ENCODE measurements at places on chromosomes 4 and X.

DNA sequence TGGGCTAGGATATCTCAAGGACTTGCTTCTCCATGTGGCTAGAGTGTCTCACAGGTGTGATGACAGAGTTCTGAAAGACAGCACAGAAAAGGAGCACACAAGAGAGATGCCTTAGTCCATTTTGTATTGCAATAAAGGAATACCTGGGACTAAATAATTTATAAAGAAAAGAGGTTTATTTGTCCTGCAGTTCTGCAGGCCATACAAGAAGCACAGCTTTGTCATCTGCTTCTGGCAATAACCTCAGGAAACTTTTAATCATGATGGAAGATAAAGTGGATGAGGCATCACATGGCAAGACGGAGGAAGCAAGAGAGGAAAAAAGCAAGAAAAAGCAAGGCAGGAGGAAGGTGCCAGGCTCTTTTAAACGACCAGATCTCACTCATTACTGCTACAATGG is 126.9 kb downstream of the ADAMTS3 start:
- DNase-seq: no peak

DNA sequence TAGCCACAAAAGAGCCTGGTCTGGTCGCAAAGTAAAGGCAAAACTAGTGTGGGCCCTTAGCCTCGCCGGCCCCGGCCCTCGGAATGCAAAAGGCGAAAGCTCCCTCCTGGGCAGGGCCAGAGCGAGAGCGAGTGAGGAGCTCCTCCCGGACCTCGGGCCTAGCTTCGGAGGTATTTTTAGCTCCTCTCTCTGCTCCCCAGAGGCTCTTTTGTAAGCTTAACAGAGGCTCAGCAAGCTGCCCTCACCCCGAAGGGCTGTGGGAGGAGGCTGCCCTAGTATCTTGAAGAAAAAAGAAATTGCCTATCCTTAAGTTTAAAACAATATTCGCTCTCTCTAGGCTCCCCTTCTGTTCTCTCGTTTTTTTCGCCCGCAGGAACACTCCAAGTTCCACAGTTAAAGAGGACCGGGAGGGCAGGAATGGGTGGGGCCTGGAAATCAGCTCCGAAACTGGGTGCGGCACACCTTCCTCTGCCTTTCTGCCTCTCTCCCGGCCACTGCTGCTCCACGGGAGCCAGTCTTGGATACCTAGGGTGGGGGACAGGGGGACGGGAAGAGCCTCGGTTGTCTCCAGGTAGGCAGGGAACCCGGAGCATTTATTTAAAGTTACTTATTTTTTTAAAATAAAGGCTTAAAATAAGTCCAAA is 12.1 kb downstream of the HAND2 start:
- DNase-seq: no peak

DNA sequence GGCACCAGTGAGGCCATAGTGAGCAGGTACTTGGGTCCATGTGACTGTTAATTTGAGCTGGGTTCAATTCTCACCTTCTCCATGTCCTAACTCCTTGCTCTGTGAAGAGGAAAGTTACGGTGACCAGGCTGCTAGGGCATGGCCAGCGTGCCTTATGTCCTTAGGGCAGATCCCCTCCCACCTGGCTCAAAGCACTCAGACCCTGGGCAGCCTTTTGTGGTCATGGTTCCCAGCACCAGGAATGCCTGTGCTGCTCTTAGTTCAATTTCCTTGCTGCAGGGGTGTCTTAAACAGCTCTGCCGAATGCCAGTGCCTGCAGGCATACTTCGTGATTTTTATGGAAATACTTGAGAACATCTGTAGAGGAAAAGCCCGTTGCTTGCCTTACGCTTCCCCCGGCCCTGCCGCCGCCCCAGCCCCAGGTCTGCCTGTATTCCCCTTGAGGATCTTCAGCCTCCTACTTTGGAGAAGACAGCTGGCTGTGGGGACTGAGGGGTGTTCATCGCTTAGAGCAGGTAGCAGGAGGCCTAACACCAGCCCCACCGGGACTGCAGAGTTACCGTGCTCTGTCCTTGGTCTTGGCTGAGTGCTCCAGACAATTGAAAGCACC is 3.1 kb upstream of the CDK16 start:
- DNase-seq: no peak

DNA sequence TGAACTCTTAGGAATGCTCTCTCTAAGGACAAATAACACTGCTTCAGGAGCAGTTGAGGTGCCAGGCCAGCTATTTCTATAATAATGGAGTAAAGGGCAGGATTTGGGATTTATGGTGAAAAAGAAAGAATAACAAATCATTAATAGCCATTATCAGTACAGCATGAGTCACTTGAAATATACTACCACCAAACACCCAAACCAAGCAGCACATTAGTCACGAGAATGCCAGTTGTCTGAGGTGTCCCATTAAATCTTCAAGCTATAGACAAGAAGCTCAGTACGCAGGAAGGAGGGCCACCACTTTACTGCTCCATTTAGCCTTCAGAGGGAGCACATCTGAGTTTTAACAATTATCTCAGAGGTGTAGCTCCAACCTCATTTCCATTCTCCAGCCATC is 106.8 kb upstream of the MAGEA10 start:
- no peak for DNase-seq

GRCh38 chr4:12911750-12912358 is 572.3 kb downstream of the RAB28 start:
- DNase-seq: no peak

GRCh38 chrX:18890049-18890381 is 93.9 kb downstream of the PHKA2 start:
- DNase-seq: no peak

DNA sequence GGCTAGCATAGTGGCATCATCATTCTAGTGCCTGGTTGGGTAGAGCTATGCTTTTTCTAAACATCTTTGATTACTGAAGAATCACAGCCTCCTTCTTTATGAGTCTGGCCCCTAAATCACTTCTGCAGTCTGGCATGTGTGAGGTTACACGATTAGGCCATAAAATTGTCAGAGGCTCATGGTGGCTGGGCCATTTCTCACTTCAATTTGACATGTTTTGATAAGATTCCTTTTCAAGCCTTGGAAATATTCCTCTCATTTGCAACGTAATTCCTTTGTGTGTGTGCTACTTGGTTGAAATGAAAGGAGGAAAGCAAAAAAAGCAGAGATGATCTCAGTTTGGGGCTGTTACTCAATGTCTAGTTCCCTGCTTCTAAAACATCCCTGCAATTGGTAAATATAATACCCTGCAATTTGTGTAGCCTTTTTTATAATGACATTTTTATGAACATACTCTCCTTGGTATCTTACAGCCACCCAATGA is 6.2 kb downstream of the CCKAR start:
- DNase-seq: no peak

- no peak for DNase-seq
These were observed 34.5 kb downstream of the RNF175 start for GRCh38 chr4:153725136-153725830.

GRCh38 chrX:15749642-15750610 is 11.9 kb downstream of the CA5B start:
- no peak for DNase-seq

- no peak for DNase-seq
These were observed 224.6 kb downstream of the IL15 start for GRCh38 chr4:141860974-141861373.

DNA sequence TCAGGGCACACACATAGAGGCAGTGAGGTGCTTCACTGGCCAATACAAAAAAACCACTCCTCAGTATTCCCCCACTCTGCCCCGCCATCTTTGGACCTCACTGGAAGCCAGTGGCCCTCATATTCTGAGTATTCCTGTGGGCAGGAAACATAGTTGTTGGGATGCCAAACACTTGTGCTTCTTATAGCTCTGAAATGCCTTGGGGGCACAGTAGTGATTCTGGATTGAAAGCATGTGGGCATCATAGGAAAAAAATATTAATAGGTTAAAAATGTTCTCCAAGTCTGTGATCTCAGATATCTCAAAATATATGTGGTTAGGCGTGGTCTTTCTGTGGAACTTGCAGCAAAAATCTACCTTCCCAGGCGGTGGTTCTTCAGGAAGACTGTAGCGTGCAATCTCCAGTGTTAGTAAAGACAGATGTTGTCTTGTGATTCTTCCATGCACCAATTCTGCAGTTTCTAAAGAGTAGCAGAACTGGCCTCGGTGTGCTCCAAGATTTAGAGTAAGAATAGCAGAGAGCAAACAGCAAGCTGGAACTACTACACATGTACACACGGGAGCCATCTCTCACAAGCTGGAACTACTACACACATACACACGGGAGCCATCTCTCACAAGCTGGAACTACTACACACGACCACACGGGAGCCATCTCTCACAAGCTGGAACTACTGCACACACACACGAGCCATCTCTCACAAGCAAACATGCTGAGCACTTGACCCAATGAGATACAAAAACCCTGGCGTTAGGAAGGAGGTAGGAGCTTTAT is 8.0 kb upstream of the TENM3 start:
- no peak for DNase-seq

DNA sequence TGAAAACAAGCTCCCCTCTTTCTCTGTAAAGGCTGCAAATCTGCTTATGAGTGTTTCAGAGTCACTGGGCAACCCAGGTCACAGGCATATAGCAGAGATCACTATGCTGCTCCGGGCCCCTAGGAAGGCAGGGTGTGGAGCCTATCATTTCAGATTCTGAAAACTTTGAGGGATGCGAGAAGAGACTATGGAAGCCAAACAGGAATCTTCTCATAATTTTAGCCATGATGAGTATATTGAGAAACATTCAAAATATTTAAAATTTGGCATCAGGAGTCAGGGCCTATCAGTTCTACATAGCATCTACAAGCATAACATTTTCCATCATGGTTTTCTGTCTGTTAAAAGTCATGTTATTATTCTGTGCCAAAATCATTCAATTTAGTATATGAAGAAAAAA is 61.7 kb upstream of the ATXN3L start:
- DNase-seq: no peak

GRCh38 chrX:154695911-154696675 is 42.7 kb upstream of the CTAG2 start:
- no peak for DNase-seq

DNA sequence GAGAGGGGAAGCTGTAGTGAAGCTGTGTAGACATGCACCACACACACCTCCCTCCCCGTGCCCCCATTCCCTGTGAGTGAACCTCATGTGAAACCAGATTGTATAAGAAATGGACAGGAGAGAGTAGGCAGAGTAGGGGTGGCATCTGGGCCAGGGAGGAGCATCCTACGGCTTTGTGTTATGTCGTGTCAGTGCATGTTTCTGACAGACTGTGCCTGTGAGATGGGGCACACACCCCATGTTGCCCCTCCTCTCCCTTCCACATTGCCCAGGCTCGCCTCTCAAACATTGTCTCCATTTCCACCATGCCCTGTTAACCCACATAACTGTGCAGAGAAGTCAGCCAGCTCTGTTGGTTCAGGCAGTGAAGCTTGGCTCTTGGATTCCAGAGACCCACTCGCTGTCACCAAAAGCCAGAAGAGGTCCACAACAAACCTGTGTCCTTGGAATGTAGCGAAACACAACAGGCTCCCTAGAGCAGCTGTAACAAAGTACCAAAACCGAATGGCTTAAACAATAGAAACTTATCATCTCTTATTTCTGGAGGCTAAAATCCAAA is 56.1 kb downstream of the SLC9A6 start:
- no peak for DNase-seq

- no peak for DNase-seq
These were observed 758 bp downstream of the IQSEC2 start for GRCh38 chrX:53280331-53281320.

All from stimulated activated naive CD8-positive, alpha-beta T cell treated with anti-CD3 and anti-CD28 coated beads, Interleukin-15, amount 100 ng/mL, for 72 hours (primary cell).